ENCODE measurements at places on chromosomes 7 and 10.

DNA sequence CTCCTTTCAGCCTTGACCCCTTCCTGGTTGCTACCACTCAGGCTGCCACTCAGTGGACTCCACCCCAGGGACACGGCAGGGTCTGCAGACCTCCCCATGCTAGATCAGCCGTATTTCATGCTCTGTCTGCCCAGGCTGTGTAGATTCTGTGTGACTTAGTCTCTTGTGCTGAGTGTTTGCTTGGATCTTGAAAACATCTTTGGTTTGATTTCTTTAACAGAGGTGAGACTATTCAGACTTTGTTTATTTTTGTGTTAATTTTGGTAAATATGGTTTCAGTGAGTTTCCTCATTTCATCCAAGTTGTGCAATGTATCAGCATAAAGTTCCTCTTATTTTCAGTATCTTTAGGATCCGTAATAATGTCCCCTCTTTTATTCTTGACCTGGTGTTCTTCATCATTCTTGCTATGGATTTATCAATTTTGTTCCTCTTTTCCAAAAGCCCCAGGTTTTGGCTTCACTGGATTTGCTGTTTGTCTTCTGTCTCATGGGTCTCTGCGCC lies 21.2 kb upstream of the PWWP2B start:
- DNase-seq: no peak

- DNase-seq: no peak
Measured at GRCh38 chr10:131162866-131163843, 148.4 kb downstream of the TCERG1L start.

GRCh38 chr7:67571026-67571545 lies 574.5 kb downstream of the TYW1 start:
- no peak for DNase-seq

DNA sequence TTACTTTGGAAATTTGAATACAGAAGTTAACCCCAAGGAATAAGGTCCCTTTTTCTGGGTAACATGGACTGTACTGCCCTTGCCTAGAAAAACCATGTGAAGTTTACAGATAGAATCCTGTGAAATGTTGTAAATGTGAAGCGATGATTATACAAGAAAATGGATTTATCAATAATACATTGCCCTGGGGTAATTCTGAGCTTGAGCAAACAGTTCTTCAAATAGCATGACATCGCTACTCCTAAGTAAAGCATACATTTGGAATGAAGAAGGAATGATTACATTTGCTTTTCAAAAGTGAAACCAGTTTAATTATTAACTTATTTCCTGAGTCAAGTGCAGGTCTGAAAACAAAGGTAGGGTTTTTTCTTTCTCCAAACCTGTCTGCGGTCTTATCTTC lies 43.3 kb upstream of the FZD8 start:
- DNase-seq: no peak
